Lower leg skin (tissue), 4 donors: ENCODE measurements at places on chromosomes 12 and 14.

DNA sequence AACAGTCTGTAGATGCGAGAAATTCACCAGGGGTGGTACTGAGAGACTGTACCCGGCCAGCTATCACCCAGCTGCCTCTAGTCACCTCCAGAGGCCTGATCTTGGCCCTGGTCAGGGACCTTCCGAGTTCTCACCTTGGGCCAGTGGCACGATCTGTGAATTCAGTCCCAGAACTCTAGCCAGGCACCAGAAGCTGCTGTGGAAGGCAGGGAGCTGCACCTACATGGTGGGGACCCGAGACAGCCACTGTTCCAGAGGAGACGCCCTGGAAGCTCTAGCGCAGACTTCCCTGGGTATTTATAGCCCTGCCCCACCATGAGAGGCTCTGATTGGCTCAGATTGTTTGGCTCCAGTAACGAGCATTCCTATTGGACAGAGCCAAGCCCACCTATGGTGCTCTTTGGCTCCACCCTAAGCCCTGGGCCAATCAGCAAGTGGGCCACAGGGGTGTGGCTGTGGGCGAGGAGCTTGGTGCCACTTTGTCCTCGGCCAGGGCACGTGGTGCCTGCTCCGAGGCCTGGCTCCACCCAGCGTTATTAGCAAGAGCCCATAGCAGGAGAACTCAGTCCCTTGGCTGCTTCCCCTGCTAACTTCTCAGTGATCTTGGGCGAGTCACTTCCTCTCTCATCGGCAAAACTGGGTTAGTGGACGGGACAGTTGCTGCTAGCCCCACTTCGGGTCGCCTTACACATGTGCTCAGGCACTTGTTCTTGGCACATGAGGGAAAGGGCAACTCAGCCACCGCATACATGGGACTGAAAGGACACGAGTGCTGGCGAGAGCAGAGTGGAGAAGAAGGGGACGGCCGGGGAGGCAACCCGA lies 89.0 kb upstream of the BCL11B start:
- no peak for DNase-seq

- DNase-seq: peak; percentile 42
Observed at GRCh38 chr14:103551338-103551762, 11.1 kb downstream of the BAG5 start.

DNA sequence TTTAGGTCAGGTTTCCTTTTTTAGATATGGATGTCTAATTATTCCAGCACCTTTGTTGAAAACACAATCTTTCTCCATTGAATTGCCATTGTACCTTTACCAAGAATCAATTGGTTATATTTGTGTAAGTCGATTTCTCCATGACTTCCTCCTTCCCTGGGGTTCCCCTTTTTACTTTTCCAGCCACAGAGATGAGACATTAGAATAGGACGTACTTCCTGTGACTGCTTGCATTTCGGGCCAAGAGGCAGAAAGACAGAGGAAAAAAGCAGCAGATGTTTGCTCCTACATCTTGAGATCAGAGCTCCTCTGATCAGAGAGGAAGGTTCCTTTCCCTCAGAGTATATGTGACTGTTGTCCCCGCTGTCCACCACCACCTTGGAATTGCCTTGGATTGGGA lies 453.7 kb upstream of the RGS6 start:
- no peak for DNase-seq

- DNase-seq: no peak
Observed at GRCh38 chr12:464484-465267, 4.9 kb downstream of the B4GALNT3 start.

DNA sequence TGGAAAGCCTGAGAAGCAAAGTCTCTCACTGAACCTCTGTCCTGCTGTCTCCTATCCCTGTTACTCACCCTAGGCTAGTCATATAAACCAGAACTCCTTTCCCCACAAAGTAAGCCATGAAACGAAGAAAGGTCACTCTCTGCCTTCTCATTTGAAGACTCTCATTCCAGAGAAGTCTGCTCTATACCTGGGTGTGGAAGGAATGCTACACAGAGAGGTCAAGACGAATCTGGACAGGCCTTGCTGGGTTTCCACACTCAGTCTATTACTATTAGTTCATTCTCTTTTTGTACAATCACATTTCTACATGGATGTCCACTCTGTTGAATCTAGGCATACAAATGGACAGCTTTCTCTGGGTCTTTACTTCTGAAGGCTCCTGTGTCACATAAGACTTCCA lies 2.4 kb upstream of the AEBP2 start:
- peak; percentile 18 for DNase-seq

- no peak for DNase-seq
Observed at GRCh38 chr14:91186515-91187066, 57.9 kb downstream of the GPR68 start.

DNA sequence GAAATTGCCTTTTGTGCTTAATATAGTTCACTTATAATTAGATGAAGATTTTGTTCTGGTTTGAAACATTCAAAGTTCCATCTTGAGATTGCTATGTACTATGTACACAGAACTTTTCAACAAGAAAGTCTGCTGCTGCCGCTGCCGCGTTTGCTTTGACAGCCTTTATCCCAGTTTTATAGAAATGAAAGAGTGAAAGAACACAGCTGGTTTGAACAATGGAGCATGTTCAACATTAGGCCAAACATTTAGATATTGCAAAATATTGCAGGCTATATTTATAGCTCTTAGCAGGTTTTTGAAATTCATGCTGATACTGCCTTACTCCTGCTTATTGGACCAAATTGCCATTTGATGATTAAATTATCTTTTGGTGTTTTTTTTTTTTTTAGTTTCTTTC lies 299.8 kb upstream of the PRKD1 start:
- no peak for DNase-seq

DNA sequence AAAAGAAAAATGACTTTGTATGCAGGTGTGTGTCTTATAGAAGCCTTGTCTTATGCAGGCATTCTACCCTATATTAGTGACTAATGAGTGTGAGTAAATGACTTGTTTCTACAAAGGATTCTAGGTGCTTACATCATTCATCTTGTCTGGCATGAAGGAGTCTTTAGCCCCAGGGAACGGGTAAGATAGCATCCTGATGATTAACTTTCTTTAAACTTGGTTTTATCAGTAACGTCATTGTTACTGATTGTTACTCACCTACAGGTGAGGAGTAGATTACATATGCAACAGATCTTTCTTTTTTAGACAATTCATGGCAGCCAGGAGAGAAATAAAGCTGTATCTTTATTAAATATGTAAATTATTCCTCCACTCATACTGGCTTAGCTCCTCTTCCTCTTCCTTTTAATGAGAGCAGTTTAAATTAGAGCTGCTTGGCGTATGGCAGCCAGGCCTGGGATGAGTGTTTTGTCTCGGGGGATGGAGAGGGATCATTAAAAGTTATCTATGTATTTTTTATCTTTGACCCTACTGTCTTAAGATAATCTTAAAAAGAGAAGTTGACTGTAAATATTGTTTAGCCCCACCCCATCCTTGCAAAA lies 57.2 kb upstream of the ATP2A2 start:
- no peak for DNase-seq

- DNase-seq: no peak
Observed at GRCh38 chr14:34930591-34931091, 52.2 kb upstream of the SRP54 start.

- no peak for DNase-seq
Observed at GRCh38 chr12:66047411-66048021, 83.0 kb downstream of the LLPH start.

DNA sequence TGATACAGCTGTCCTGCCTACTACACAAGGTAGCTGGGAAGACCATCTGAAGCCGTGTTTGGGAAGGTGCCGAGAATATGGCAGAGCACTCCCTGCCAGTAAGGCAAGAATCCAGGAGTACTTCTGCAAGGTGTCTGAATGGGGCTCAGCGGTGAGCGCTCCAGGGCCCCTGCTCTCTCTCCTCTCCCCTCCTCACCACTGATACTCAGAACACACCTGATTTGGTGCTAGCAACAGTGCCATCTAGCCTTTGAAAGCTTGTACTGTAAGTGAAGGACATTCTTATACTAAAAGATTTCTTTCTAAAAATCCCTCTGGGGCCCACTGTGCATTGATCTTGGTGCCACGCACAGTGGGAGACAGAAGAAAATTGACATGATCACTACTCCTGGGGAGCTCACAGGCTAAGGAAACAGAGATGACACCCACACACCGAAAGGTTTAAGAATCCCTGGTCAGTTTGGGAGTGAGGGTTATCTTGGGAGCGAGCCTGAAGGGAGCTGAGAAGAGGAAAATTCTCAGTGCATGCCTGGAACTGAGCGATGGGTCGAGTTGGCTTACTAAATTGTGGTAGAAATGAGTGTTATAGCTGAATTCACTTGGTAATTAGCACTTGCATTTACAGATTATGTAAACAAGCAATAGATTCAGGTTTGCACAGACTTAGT lies 216.9 kb downstream of the NTF3 start:
- DNase-seq: no peak

- DNase-seq: peak; percentile 79
Observed at GRCh38 chr12:7915661-7916403, 20.2 kb downstream of the SLC2A3 start.

GRCh38 chr12:121248622-121249021 lies 38.7 kb downstream of the P2RX4 start:
- DNase-seq: no peak

- DNase-seq: no peak
Observed at GRCh38 chr14:29054119-29054518, 287.5 kb downstream of the FOXG1 start.

- DNase-seq: no peak
Observed at GRCh38 chr12:75677522-75677921, 166.1 kb upstream of the KRR1 start.

- no peak for DNase-seq
Observed at GRCh38 chr12:20127413-20127812, 240.9 kb upstream of the PDE3A start.

GRCh38 chr12:53065975-53066931 lies 12.9 kb downstream of the SPRYD3 start:
- peak; percentile 96 for DNase-seq

GRCh38 chr14:76007852-76008251 lies 22.3 kb downstream of the IFT43 start:
- DNase-seq: no peak

DNA sequence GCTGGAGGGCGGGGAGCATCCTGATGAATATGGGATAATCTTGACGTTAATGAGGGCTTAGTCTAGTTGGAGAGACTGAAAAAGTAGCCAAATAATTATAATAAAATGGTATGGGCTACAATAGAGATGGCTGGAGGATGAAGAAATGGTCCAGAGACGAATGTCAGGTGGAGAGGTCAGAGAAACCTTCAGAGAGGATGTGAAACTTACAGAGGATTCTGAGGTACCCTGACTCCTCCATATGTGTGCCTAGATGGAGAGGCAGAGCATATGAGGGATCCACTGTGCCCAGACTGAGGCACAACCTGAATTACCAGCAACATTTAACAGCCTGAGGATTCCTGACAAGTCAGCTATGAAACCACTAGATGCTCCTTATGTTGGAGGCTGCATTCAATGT lies 417.0 kb downstream of the ATP23 start:
- no peak for DNase-seq

DNA sequence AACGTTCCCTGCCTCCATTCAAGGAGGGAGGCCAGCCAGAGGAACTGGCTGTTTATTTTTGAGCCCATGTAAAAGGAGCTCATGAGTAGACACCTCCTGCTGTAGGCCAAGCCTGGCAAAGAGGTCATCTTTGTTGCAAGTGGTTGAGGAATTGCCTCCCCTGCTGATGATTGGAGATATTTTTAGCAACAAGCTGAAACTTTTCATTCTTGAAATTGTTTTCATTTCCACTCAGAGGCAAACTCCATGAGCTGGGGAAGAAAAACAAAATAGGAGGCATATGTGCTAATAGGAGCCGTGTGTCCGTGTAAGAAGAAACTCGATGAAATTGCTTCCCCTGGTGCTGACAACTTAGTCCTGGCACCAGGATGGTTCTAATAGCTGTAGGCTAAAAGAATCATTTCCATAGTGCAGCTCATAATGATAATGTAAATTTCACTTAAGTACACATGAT lies 440.1 kb upstream of the FAR2 start:
- DNase-seq: no peak

DNA sequence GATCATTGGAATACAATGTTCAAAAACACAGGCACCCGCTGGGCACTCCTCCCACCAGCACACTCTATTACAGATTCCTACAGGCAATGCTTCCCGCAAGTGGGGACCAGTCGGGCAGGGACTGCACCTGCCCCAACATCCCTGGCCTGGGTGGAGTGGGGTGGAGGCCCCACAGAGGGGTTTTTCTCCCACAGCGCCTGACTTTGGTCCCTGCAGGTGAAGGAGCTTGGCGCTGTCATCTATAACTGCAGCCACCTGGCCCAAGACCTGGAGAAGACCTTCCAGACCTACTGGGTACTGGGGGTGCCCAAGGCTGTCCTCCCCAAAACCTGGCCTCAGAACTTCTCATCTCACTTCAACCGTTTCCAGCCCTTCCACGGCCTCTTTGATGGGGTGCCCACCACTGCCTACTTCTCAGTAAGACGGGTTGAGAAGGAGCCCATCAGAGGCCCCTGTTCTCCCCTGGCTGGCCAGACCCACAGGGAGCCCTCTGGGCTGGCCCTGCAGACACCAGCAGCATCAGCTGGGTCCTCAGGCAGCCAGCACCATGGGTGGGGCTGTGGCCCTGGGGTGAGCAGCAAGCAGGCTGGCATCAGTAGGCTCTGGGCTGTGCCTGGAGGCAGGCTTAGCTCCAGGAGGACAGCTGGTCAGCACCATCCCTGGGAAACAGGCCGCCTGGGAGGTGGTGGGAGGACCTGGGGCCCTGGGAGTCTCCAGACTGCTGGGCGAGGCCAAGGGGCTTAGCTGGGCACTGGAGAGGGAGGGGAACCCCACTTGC lies 6.0 kb downstream of the PLD4 start:
- DNase-seq: no peak

DNA sequence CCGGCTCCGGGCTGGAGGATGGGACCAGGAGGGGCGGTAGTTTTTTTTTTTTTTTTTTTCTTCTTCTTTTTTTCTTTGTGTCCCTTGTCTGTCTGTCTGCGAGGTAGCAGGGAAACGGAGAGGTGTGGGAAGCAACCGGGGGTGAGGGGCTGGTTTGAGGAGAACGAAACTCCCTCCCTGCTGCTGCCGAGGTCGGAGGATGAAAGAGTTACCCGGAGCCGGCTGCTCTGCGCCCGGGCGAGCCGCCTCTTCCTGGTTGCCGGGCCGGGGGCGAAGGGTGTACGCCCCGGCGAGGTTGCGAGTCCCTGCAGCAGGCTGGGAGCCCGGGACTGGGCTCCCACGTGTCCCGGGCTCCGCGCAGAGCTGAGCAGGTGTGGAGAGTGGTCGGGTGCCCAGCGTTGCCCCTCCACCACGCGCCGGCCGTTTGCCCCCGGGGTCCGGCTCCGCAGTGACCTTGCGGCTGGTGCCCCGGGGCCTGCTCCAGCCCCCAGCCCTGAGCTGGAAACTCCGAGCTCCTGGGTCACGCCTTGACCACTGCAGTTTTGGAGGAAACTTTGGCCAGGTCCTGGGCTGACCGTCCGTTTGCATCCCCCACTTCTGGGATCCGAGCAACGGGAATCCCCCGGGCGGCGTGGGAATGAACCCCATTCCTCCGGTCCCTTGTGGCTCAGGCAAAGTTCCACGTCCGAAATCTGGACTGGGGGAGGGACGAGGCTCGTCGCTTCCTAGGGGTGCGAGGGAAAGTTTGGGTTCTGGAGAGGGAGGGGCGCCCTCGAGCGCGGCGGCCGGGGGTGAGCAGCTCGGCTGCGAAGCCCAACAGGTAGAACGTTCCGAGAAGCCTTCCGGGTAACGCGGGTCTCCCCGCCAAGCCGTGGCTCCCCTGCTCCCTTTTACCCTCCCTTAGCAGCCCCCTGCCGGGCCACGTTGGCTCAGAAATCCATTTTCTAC lies 1.3 kb downstream of the CHST11 start:
- DNase-seq: no peak

GRCh38 chr12:67415473-67415872 lies 146.3 kb downstream of the CAND1 start:
- DNase-seq: no peak

- DNase-seq: no peak
Observed at GRCh38 chr14:77260631-77261030, 10.4 kb downstream of the NGB start.
